Activated T-helper 1 cell treated with anti-CD3 and anti-CD28 coated beads, Interleukin-2, amount 50 U/mL, for 16 hours (primary cell): ENCODE measurements at places on chromosomes 1 and 21.

GRCh38 chr1:164716992-164717703 lies 158.2 kb downstream of the PBX1 start:
- DNase-seq: no peak

DNA sequence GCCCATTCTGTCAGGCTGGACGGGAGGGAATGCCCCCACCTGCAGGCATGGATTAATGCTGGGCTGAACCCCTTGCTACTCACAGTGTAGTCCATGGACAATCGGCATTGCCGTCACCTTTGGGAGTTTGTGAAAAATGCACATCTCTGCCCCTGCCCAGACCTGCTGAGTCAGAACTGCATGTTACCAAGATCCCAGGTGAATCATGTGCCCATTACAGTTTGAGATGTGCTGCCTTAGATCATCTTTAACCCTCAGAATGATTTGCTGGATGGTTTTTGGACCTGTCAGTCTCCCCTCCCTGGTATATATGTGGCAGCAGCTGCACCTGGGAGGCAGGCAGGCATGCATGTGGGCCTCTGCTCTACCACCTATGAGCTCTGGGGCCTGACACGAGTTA lies 15.0 kb downstream of the HTR6 start:
- DNase-seq: no peak

DNA sequence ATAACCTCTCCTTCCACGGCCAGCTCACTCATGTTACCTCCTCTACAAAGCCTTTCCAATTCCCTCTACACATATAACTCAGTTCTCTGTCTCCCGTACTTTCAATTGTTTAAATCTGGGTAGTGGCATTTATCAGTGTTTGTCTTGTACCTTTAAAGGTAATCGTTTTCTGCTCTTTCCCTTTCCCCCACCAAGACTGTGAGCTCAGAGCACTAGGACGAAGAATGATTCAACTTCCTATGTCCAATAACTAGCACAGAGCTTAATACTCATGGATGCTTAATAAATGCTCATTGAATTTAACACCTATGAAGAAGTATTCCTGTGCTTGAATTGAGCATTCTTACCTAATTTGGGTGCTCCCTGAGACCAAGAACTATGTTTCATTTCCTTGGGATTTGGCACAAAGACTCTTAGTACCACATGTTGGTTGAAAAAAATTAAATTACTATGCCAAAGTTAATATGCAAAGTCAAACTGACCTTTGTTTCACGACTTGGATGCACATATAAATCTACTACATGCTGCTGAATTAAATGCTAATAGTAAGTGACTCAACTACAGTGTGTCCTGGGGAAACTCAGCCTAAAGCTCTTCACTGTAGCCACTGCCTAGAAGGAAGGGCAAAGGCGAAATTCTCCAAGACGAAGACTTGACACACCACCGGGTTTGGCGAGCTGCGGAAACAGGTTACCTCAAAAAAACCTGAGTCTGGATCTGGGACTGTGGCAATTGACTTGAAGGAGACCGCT lies 30.6 kb upstream of the C1orf185 start:
- DNase-seq: no peak

GRCh38 chr1:227947676-227948492 lies at the start of gene WNT9A:
WNT9A (minus strand) TSS chr1:227947932; CDS start chr1:227947887, 45 bp downstream.
- no peak for DNase-seq

DNA sequence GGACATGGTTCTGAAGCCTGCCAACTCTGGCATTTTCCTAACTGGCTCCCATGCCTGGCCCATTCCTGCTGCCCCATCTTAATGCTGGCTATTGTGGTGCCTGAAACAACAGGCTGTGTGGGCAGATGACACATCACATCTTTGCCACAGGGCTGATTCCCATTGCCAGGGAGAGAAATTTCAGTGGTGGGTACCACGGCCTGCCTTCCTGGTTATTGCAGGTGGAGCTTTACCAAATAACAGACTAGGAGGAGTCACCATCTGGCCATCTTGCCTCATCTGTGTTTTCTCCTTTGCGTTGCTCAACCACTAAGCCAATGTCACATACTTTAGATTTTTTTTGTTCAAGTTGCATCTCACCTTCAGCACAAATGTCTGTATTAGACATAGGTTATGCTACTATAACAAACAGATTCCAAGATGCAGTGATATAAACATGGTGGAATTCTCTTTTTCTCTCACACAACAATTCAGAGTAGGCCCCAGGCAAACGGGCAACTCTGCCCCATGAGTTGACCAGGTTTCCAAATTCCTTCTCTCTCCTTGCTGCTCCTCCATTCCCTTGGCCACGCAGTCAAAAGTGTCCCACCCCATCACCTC lies 14.1 kb downstream of the CDA start:
- no peak for DNase-seq
